ENCODE measurements at places on chromosomes 3 and 15.

DNA sequence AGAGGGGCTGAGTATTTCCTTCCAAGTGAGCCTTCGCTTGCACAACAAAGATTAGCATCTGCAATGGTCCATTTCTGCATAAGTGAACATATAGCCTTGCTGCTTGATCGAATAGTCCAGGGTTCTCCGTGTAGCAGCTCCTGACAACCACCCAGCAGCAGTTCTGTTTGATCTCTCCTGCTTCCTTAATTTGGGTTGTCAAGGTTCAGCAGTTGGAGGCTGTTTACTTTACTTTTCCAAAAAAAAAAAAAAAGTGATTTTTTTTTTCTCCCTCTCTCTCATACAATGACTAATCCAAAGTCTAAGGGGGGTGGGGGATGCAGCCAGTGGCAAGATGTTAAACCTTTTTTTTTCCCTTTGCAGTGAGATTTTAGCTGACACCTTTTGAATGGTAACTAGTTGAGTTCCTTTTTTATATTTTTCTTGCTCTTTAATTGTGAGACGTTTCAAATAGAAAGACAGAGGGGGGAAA, 3.6 kb downstream of the FOXP1 start:
- DNase-seq, result no peak

DNA sequence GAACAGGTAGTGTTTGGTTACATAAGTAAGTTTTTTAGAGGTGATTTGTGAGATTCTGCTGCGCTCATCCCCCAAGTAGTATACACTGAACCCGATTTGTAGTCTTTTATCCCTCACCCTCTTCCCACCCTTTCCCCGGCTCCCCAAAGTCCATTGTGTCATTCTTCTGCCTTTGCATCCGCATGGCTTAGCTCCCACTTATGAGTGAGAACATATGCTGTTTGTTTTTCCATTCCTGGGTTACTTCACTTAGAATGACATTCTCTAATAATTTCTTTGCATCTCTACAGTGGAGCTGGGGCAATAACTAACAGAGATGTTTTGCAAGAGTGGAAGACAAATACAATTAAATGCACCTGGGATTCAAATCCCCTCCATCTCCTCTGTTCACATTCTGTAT, 93.2 kb downstream of the TP63 start:
- DNase-seq, result no peak

DNA sequence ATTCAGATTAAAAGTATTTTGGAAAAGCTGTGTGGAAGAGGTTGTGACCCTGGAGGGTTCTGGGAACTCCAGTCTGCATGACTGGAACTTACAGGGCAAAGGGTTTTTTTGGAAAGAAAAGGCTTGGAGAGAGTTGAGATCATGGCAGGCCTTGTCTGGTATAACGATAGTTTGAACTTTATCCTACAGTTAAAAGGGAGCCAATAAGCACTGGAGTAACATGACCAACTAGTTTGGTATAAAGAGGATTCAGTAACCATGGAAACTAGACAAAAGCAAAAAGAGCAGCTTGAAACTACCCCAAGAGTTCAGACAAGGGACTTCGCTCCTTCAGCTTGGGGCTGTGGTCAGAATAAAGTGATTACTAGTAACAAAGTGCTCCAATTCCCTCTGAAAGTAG, 151.2 kb upstream of the TMCO5A start:
- DNase-seq, result no peak

DNA sequence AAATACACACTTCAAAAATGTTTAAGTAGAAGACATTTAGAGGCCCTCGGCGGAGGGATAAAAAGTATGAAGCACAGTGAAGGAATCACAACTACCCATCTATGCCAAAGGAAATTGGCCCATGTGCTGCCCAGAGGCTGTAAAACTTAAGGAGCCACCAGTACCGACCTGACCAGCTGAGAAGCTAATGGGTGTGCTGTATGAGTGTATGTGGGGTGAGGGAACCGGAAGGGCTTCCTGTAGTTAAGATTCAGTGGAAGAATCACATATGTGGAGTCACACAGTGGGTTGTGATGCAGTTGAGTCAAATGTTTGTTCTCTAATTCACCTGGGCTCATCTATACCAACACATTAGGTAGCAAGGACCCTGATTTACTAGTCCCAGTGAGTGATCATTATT, 516.0 kb upstream of the IL12A start:
- DNase-seq, result no peak

- no peak for DNase-seq
Observed at GRCh38 chr15:68795298-68795848, 25.3 kb downstream of the ANP32A start.

GRCh38 chr3:46987743-46988401, 8.4 kb downstream of the NBEAL2 start:
- no peak for DNase-seq

DNA sequence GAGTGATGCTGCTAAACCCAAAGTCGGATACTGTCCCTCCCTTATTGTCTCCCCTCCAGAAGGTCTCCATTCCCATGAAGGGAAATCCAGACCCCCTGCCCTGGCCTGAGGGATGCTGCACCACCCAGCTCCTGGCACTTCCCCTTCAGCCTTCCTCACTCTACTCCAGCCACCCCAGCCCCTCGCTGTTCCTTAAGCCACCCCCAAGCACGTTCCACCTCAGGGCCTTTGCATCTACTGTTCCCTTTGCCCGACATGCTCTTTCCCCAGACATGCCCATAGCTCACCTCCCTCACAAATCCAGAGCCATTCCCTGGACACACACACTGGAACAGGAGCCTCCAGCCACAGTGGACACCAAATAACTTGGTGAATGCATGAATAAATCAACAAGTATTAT, 8.1 kb downstream of the WNT7A start:
- no peak for DNase-seq

GRCh38 chr15:92492551-92493115, 99.0 kb downstream of the ST8SIA2 start:
- DNase-seq, result no peak

- no peak for DNase-seq
Observed at GRCh38 chr3:110419096-110419495, 652.5 kb upstream of the NECTIN3 start.

DNA sequence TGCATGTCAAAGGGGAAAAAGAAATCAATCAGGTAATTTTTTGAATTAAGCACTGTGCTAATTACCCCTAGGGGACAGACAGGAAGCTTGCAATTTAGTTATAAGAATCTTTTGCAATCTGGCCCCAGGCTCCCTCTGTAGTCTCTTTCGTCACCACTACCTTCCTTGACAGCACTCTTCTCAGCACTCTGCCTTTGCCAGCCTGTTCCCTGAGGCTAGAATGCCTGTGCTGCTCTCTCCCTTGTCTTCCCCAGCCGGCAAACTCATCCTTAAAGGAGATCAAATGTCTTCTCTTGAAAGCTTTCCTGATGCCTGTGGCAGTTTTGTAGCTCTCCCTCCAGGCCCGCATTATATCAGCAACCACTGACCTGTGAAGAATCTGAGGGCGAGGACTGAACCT, 32.4 kb upstream of the PRTG start:
- no peak for DNase-seq

- no peak for DNase-seq
Observed at GRCh38 chr3:175426805-175427204, 567.7 kb downstream of the NAALADL2 start.

- DNase-seq, result no peak
Observed at GRCh38 chr3:100169201-100169920, 55.1 kb upstream of the FILIP1L start.

DNA sequence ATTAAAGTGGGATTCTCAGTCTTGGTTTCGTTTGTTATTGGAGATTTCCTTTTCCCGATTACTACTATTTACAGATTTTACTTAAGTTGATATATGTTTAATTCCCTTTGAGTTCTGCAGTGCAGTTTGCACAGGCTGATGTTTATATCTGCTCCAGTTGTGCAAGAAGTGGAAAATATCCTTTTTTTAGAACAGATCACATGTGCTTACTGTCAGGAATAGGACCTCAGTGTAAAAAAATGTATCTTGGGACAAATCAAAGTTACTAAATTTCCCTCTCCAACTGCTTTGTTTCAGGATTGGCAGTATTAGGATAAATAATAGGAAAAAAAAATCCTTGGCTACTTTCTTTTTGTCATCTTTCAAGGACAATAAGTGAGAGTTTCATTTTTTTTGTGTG, 6.9 kb downstream of the MITF start:
- DNase-seq, result no peak

GRCh38 chr3:116285781-116286421, 159.4 kb downstream of the LSAMP start:
- DNase-seq, result no peak

- no peak for DNase-seq
Observed at GRCh38 chr3:187641320-187642016, 28.7 kb downstream of the SST start.

- DNase-seq, result no peak
Observed at GRCh38 chr3:24101676-24102168, 156.6 kb downstream of the NR1D2 start.

GRCh38 chr3:167151636-167152035, 228.5 kb downstream of the ZBBX start:
- no peak for DNase-seq

- no peak for DNase-seq
Observed at GRCh38 chr15:68589783-68590710, 11.3 kb downstream of the CORO2B start.

GRCh38 chr3:164458986-164459385, 619.3 kb downstream of the SI start:
- DNase-seq, result no peak

DNA sequence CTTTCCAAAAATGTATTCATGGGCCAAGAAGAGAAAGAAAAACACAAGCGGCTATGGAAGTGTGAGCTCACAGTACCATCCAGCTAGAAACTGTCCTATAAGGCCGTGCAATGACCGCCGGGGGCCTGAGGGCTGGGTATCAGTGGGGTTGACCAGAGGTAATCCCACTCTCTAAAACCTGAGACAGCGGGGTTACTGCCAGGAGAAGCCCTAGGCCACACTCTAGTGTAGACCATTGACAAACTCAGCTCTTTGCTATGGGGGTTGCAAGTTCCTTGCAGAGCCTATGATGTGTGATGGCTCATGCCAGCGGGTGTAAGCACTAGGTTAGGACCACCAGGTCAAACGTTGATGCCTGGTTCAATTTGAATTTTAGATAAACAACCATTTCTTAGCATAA, 25.9 kb upstream of the SLCO2A1 start:
- no peak for DNase-seq

DNA sequence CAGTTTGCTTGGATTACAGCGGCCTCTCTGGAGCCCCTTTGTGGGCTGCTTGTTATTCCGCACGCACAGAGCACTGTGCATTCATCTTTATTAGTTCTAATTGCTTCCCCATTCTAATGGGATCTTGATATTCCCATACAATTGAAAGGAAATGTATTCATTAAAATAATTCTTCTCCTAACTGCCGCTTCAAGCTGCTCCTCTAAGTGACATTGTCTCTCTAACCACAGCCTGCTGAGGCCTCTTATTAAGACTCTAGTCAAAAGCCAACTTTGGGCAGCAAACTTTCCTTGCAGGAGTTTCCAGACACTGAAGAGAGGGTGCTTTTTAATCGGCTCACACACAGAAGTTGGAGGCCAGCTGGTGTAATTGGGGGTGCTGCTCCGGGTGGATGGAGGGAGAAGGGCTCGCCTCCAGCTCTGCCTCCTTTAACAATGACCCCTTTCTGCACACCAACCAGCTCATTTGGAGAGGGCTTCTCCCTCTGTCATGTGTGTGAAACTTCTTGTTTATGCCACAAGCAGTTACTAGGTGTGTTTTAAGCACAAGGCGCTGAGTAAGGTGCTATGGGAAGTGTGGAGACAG, 5.6 kb upstream of the MAGEF1 start:
- DNase-seq, result no peak

DNA sequence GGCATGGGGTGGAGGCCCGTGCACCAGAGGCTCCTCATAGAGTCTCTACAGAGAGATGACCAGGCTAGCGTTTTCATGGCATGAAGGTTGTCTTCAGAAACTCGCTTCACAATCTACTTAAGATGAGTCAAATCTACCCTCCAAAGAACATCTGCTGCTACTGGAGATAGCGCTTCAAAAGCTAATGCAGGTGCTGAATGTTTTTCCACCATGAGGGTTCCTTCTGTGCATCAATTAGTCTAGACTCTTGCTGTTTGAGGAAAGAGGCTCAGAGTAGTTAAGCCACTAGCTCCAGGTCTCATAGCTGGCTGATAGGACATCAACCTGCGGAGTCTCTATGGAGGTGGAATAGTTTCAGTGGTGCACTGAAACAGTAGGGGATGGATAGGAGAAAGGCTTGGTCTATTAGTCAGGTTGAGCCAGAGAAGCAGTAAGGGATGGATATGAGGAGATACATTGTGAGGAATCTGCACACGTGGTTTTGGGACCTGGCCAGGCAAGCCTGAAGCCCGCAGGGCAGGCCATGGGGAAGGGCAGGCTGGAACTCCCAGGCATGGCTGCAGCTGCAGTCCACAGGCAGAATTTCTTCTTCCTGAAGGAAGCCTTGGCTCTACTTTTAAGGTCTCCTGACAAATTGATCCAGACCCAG, 117.5 kb downstream of the APBA2 start:
- no peak for DNase-seq

DNA sequence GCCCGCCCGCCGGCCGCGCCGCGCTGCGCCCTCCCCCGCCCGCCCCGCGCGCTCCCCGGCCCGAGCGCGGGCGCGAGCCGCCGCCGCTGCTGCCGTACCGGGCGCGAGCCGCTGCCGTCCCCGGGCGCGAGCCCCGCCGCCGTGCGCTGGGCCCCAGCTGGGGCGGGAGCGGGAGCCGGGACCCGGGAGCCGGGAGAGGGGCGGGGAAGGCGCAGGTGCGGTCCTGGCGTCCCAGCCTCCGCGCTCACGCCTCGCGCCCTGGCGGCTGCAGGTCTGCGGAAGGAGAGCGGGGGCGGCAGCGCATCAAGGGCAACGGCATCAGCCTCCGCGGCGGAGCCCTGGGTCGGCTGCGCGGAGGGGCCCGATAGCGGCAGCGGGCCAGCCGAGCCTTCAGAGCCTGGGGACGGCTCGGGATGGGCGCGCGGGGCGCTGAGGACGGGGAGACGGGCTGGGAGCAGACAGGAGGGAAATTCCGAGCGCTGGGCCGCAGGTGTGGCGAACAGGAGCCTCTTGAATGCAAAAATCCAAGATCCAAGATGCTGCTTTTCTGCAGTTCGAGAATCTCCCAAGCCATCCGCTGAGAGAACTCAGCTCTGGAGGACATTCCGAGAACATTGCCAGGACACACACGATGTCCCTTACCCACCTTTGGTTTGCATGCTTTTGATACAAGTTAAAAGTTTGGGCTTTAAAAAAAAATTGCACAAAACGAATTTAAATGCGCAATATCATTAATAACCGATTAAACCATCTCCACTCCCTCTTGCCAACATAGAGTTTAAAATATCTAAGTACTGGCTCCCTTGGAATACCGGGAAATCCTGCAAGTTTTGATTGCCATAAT, 251.1 kb downstream of the TJP1 start:
- no peak for DNase-seq

DNA sequence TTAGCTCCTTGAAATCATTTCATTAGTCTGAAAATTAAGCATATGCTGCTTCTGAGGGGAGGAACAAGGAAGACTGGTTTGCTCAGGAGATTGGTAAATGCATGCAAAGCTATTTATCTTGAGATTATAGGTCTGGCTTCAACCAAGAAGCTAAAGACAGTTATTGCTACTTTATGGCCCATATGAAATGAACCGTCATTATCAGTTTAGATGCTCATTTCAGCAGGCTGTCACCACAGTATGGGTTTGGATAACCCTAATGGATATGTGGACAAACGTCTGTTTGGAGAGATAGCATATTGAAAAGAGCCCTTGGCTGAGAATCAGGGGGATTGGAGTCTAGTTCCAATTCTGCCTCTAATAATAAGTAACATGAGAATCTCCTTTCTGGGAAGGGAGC, 922.6 kb downstream of the TUSC7 start:
- no peak for DNase-seq

GRCh38 chr15:41971895-41972252, 483 bp downstream of the EHD4 start:
- no peak for DNase-seq

Measured in NCI-H1048 (cell line).